Progenitor cell of endocrine pancreas (in vitro differentiated cells): ENCODE measurements at places on chromosomes 1 and 21.

DNA sequence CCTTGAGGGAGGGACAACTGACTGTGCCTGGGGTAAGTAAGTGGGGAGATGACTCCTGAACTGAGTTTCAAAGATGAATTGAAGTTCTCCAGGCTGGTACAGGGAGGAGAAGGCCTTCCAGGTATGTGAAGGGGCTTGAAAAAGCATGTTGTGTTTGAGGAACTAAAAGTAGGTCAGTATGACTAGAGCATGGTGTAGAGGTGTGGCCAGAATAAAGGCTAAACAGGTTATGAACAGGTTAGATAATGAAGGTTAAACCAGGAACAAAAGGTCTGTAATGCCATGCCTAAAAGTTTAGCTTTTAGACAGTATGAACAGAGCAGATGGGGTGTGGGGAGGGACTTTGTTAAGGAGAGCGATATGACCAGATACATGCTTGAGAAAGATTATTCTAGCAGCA, 7.3 kb upstream of the CLSPN start:
- H3K4me3 ChIP-seq: no peak overlapping the region
- no peak overlapping the region for H3K27ac ChIP-seq
- no peak for DNase-seq
- no peaks in the 10 kb centered on the region for H3K27me3 ChIP-seq
- H3K4me1 ChIP-seq: no peaks in the 10 kb centered on the region
- no peaks in the 10 kb centered on the region for H3K36me3 ChIP-seq

DNA sequence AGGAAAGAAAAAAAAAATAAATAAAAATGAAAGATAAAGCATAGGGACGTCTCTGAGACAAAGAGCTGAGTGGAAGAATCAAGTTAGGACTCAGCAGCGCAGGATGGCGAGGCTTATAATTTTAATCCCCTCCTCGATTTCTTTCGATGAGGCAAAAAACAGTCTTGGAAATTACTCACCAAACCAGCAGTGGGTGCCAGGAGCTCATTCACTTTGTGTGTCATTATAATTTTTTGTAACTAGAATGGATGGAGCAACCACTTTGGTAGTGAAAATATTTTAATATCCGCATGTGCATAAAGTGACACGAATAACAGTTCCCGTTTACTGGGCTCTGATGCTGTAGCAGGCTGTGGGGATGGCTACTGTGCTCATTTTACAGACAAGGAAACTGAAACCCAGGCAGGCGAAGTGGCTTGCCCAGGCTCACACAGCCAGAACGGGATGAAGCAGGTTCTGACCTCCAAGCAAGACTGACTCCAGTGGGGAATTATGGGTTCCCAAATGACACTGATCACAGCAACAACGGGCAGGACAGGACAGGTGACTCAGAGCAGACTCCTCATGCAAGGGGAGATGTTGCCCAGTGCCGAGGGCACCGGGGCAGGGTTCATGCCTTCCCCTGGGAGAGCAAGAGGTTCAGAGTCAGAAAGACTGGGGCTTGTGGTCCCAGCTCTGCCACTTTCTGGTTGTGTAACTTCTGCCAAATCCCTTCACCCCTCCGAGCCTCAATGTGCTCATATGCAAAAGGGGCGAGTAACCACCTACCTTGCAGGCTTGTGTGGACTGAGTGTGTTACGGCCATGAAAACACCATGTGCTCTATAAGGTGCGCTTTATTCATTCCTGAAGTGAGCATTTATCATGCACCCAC, 63.6 kb downstream of the RUNX3 start:
- peaks cover 20% of the 10 kb centered on the region for H3K4me1 ChIP-seq
- no peaks in the 10 kb centered on the region for H3K36me3 ChIP-seq
- DNase-seq: no peak
- no peak overlapping the region for H3K4me3 ChIP-seq

DNA sequence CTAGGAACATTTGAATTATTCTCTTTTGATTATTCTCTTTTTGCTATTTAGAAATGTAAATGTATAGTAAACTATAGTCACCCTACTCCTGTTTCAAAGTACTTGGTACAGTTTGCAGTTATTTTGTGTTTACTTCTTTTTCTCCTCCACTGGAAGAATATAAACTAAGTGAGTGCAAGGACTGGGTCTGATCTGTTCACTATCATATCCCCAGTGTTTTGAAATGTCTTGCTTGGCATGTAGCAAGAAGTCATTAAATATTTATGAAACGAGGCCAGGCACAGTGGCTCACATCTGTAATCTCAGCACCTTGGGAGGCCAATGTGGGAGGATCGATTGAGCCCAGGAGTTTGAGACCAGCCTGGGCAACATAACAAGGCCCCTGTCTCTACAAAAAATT, 35.8 kb upstream of the PODN start:
- no peak overlapping the region for H3K27ac ChIP-seq
- no peaks in the 10 kb centered on the region for H3K27me3 ChIP-seq
- DNase-seq: no peak

DNA sequence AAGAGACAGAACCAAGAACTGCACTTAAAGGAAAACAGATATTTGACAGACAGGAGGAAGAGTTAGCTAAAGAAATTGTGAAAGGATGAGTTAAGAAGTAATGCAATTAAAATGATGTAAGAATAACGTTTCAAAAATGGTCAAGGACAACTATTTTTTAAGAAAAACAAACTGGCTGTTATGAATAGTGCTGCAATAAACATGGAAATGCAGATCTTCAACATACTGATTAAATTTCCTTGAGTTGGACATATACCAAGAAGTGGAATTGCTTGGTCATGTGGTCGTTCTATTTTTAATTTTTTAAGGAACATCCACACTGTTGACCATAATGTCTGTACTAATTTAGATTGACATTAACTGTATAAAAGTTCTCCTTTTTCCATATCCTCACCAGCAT, 23.1 kb upstream of the PHTF1 start:
- no peak overlapping the region for H3K4me3 ChIP-seq
- H3K27ac ChIP-seq: no peak overlapping the region
- H3K4me1 ChIP-seq: peaks cover 11% of the 10 kb centered on the region
- no peak for DNase-seq

- peaks cover 2% of the 10 kb centered on the region for H3K36me3 ChIP-seq
- no peak for DNase-seq
- H3K4me1 ChIP-seq: no peaks in the 10 kb centered on the region
- no peak overlapping the region for H3K4me3 ChIP-seq
Measured at GRCh38 chr21:16502273-16502672, 772.5 kb downstream of the USP25 start.

- no peaks in the 10 kb centered on the region for H3K4me1 ChIP-seq
- no peak for DNase-seq
Measured at GRCh38 chr1:155522069-155522468, 40.5 kb downstream of the ASH1L start.
